ENCODE measurements at places on chromosomes 7 and 10.

GRCh38 chr7:121094829-121095228 is 106.3 kb downstream of the CPED1 start:
- no peak for DNase-seq

DNA sequence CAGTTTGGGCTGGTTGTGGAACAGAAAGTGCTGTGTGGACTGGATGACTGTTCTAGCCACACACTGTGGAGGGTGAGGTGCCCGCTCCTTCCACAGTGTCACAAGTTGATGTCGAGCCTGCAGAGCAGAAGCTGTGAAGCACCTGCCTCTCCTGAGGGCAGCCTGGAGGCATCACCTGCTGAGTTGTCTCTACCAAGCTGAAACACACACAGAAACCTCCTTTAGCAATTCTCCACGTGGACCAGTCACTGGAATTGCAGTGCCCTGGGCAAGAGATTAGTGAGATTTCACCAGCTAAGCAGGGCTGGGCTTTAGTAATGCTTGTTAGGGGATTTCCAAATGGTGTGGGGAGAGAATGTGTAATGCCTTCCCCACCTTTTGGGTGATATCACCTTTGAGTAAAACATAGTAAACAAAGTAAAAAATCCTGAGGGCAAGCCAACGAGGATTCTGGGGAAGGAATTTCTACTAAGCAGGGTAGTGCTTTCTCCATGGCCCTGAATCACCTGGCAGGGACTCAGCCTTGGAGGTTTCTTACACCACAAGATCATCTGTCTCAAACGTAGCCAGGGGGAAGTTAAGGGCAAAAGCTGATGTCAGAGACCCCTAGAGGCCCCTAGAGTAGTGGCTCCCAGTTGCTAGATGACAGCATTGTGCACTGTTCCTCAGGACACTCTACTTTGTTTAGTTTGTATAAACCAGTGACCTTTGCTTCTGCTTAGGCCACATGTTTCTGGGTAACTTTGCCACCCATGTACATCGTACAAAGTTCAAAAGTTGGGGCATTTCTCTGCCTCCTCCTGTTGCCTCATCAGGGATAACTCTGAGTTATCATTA is 233.1 kb upstream of the IGFBP3 start:
- DNase-seq, result no peak

GRCh38 chr7:93228302-93228701 is 2.0 kb upstream of the HEPACAM2 start:
- DNase-seq, result peak; percentile 9

GRCh38 chr7:2307690-2308107 is 6.5 kb downstream of the SNX8 start:
- DNase-seq, result no peak

DNA sequence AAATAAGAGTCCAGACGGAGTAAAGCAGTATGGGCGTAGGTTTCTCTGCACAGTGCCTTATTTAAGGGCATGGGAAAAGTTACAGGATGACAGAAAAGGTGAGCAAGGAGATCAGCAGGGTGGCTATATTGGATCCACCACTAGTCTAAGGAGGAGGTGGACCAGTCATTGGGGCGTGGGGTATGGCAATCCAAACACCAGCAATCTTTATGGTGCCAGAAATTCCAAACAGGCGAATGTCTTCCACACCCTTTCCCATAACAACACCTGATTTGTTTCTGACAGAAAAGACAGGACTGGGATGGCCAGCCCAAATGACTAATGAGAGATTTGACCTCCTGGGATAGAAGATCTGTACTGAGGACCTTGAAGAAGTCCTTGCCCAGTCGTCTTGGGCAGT is 181.8 kb upstream of the MBL2 start:
- no peak for DNase-seq

DNA sequence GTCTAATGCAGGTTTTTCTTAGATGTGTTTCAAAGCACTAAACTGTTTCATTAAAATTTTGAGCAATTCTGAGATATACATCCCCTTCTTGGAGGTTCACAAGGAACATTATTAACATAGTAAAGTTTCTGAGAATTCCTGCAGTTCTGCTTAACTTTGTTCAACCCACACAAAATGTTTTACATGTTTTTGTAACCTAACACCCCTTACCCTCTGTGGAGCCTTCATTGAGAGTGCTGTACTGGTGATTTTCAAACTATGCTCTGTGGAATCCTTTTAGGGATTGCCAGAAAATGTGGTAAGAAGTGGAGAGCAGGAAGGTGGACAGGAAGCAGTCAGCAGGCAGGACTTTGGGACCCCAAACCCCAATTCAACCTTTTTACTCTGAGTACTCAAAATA is 53.6 kb upstream of the ABCB5 start:
- DNase-seq, result no peak

GRCh38 chr7:32458025-32458424 is 32.2 kb downstream of the LSM5 start:
- no peak for DNase-seq

- no peak for DNase-seq
These were observed 341.0 kb upstream of the ZMIZ1 start for GRCh38 chr10:78727728-78728127.

GRCh38 chr10:48519481-48520183 is 85.2 kb downstream of the ARHGAP22 start:
- no peak for DNase-seq
